MCF 10A (cell line): ENCODE measurements at places on chromosomes 11 and 22. TPM values are rescaled to one million over a fixed set of nuclear protein-coding genes. Genes with fewer than 3 reads are reported as not detected.

DNA sequence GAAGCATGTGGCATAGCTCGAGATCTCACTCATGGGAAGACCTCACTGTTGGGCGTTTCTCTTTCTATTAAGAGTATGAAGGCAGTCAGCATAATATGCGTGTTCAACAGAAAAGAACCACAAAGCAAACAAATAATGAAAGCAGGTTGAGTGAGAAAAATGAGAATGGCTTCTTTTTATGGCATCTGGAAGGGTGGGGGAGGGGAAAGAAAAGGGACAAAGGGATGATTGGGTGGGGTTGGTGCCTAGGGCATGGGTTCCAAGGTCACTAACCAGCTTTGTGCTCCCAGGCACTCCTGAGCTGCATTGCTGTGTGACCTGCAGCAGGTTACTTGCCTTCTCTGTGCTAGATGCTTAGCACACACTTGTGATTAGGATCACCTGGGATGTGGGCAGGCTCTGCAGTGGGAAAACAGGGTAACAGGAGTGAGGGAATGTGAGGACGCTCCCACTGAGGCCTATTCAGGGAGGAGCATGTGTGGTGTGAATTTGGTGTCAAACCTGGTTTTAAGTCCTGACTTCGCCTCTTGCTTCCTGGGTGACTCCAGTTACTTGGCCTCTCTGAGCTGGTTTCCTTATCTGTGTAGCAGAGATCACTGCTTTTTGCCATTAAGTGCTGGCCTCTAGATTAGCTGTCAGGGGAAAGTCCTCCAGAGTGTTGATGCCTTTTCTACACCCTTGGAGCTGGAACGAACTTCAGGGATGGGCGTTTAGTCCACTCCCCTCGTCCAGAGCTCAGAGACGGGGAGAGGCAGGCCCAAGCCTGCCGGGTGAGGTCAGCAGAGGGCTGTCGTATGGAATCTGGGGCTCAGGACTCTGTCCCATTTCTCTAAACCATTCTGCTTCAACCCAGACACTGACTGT, 74.8 kb downstream of the KIAA1671 start:
- no peaks in the 10 kb centered on the region for H3K27me3 ChIP-seq
- H3K4me1 ChIP-seq: peaks cover 28% of the 10 kb centered on the region
- H3K36me3 ChIP-seq: peaks cover 66% of the 10 kb centered on the region
- H3K27ac ChIP-seq: peak overlapping the region; percentile 79

FOLR1 gene
- total RNA-seq: 0.40 TPM in 1 of 2 replicates, not detected in the other

- no peaks in the 10 kb centered on the region for H3K27me3 ChIP-seq
- no peaks in the 10 kb centered on the region for H3K36me3 ChIP-seq
- H3K4me3 ChIP-seq: no peak overlapping the region
- peak overlapping the region; percentile 88 for H3K27ac ChIP-seq
- peak; percentile 36 for DNase-seq
Observed at GRCh38 chr11:125069796-125070195, 6.7 kb downstream of the SLC37A2 start.

SYT9 gene
- not detected in 2 replicates for total RNA-seq

DNA sequence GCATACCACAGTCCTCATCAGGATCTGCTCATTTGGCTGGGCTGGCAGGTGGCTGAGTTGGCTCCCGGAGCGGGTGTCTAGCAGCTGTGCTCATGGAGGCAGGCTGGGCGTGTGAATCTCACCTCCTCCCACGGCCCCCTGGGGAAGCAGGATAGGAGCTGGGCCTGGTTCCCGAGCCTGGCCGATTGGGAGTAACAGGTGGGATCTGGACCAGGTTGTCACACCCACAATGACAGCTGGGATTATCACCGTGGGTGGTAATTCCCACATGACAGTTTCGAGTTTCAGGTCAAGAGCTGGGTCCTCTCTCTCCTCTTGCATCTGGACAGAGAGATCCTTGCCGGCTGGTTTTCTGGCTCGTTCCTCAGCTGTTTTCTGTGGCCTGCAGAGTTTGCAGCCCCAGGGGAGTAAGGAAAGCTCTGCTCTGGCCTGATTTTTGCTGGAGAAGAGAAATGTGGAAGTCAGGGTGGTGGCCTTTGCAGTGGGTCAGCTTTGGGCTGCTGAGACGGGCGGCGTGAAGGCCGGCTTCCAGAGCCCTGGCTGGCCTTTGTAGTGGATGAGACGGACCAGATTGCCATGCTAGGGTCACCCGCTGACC, 57.0 kb downstream of the BCR start:
- H3K4me3 ChIP-seq: no peak overlapping the region
- no peak for DNase-seq
- H3K27ac ChIP-seq: no peak overlapping the region
- peaks cover 21% of the 10 kb centered on the region for H3K4me1 ChIP-seq
- H3K27me3 ChIP-seq: no peaks in the 10 kb centered on the region

HOATZ gene
- not detected in 2 replicates for total RNA-seq

GRCh38 chr11:81237139-81237538, 1496.5 kb downstream of the FAM181B start:
- peaks cover 14% of the 10 kb centered on the region for H3K27me3 ChIP-seq
- H3K4me1 ChIP-seq: no peaks in the 10 kb centered on the region
- peaks cover 4% of the 10 kb centered on the region for H3K36me3 ChIP-seq
- no peak overlapping the region for H3K4me3 ChIP-seq
